ENCODE measurements at places on chromosomes 6 and 20.

GRCh38 chr6:166657531-166657930 lies 30.5 kb upstream of the RPS6KA2 start:
- ATAC-seq, result no peak

- ATAC-seq, result no peak
Observed at GRCh38 chr6:100194535-100194934, 200.5 kb upstream of the MCHR2 start.

DNA sequence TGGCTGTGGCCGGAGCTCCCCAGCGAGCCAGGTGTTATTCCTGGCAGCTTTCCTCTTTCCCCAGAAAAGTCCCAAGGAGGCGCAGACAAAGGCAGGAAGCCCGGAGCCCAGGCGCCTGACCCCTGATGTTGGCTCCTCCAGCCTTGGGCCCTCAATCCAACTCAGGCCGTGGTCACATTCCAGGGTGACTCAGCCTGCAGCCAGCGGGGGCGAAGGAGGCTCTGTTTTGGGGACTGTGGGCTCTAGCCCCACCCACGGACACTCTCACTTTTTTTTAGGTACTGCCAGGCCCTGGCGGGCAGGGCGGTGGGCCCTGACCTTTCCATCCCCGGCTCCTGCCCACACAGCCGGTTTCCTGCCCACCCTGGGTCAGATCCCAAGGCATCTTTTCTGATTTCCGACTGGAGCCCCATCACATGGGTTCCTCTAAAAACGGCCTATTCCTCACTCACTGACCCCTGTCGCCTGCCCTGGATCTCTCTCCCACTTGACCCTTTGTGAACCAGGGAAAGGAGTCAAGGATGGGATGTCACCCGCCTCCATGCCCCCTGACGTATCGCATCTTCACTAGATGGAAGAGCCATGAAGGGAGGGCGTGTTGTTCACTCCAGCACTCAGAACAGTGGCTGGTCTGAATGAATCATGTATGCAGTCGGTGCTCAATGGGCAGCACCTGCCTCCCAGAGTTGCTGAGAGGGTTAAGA lies 5.5 kb downstream of the PTGIS start:
- ATAC-seq, result peak; percentile 59

DNA sequence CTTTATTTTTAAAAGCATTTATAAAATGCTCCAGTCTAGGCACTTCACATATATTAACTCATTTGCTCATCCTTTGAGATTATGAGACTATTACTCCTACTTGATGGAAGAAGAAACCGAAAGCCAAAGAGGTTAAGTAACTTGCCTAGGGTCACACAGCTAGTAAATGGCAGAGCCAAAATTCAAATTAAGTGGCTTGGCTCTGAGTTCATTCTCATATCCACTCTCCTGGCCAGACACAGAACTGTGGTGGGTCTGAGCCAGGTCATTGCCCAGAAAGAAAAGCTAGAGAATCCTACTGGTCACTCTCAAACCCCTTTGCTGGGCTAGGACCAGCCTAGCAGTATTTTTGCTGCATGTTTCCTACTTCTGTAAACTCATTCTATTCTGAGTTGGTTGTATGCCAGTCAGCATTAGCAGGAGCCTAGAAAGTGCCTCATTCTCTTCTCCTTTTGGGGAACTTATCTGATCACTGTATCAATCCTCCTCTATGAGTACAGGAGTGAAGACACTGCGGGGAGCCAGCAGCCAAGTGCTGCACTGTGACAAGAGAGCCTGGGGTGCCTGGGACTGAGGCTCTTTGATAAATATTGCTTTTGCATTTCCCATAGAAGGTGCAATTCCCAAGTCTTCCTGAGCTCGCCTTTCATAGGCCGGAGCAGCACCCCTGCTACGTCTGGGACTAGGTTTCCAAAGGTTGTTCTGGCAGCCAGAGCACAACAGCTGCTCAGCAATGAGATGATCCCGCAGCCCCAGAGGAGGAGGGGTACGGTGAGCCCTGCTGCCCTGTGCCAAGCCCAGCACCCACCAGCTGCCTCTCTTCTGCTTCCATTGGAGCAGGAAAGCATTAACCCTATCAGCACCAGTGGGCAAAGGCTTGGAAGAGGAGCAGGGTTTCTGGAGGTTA lies 728.3 kb downstream of the MAFB start:
- no peak for ATAC-seq
